ENCODE measurements at places on chromosomes 7 and 10.
A peak's percentile ranks its signal among the peaks of the same experiment; 100 is the strongest.

DNA sequence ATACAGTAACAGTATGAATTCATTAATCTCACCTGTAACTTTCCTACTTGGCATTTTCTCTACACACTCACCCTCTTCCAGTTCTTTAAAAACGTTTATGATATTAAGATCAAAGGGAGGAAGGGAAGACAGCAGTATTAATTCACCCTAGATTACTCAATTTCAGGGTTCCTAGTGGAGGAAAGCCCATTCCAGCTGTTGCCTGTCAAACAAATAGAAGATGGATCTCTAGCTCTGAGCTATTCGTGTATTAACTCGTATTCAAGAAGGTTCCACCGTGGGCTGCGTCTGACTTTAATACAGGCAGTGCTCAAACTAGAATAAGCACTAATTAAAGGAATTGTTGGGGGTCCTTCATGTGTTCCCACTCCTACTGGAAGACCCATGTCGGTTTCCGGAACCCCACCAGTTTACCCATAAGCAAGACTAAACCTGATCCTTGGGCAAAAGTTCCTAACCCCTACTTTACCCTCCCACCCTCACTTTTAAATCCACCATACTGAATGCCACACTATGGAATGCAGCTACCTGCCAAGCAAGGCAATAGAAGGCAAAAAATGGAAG, 2.1 kb downstream of the NANOS1 start:
- DNase-seq: no peak

- no peak for DNase-seq
Measured at GRCh38 chr10:10663622-10664021, 354.1 kb upstream of the CELF2 start.

DNA sequence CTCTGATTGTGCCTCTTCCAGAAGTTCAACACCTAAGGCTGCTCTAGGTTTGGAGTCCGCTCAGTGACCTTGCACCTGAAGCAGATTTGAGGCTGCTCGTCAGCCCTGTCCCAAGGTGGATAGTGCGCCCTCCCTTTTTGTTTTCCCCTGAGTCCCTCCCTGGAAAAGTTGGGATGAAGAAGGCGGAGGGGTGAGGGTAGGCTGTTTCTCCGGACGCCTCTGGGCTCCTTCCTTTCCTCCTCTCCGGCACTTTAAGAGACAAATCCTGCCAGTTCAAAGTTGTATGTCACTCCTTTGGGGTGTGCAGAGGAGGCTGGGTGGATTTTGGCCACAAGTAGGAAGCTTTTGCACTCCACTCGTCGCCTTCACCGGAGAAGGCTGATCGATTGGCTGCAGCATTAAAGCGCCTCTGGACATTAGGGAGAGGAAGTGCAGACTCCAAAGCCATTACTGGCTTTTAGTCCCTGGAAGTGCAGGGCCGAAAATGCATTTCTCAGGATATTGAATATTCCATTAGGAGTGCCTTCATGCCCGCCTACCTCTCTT, 81.9 kb upstream of the PRKG1 start:
- DNase-seq: no peak

- DNase-seq: no peak
Measured at GRCh38 chr7:8221567-8221966, 40.4 kb downstream of the ICA1 start.

- no peak for DNase-seq
Measured at GRCh38 chr7:2934984-2935740, 91.1 kb upstream of the GNA12 start.

GRCh38 chr10:79352035-79352877, 5.0 kb downstream of the PPIF start:
- no peak for DNase-seq

DNA sequence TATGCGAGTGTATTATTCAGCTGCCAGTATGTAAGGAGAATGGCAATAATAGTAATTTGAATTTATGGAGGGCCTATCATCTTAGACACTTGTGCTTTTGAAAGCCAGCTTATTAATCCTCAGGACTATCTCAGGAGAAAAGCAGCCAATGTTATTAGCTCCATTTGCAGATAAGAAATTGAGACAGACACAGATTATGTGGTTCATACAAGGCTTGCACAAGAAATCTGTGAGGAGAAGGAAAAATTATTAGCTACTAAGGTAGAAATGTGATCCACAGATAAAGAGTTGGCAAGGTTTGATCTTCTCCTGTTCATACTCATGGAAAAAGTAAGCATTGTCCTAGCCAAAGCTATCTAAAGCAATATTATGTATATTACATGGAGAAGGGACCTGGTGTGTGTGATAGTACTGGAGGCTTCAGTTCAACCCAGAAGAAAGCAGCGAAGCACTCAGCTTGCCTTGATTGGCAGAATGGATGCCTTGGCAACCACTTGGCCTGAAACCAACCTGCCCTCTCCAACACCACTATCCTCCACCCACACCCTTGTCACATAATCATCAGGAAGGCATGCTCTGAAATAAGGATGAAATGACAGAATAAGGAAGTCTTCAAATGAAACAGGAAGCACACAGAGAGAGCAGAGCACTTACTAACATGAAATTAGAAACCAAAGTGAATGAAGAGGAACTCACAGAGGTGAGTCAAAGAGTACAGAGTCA, 18.0 kb downstream of the MACC1 start:
- DNase-seq: no peak

GRCh38 chr10:75431180-75432111, at the start of gene LRMDA:
LRMDA (plus strand) TSS chr10:75431624.
- no peak for DNase-seq

- no peak for DNase-seq
Measured at GRCh38 chr7:93039786-93040185, 78.0 kb downstream of the SAMD9 start.

DNA sequence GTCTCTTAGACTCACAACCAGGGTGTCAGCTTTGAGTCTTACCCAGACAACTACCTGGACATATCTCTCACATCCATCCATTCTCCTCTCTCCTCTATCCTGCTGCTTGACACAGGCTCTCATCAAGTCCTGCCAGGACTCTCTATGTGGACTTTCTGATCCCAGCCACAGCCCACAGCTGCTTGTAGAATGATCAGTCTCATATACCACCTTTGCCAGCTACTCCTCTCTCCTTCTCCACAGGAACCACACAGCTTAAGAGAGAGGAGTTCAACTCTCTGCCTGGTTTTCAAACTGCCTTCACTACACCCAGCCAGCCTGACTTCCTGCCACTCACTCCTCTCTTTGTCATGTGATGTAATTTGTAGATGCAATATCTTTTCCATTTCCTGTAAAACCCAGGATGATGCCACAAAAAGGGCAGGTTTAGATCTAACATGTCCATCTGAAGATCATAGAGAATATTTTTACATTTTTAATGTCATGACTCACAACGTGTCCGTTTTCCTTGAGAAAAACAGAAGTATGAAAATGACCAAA, 154.0 kb downstream of the RAB11FIP2 start:
- DNase-seq: no peak

GRCh38 chr7:157679607-157680006, 342.8 kb downstream of the DNAJB6 start:
- no peak for DNase-seq

DNA sequence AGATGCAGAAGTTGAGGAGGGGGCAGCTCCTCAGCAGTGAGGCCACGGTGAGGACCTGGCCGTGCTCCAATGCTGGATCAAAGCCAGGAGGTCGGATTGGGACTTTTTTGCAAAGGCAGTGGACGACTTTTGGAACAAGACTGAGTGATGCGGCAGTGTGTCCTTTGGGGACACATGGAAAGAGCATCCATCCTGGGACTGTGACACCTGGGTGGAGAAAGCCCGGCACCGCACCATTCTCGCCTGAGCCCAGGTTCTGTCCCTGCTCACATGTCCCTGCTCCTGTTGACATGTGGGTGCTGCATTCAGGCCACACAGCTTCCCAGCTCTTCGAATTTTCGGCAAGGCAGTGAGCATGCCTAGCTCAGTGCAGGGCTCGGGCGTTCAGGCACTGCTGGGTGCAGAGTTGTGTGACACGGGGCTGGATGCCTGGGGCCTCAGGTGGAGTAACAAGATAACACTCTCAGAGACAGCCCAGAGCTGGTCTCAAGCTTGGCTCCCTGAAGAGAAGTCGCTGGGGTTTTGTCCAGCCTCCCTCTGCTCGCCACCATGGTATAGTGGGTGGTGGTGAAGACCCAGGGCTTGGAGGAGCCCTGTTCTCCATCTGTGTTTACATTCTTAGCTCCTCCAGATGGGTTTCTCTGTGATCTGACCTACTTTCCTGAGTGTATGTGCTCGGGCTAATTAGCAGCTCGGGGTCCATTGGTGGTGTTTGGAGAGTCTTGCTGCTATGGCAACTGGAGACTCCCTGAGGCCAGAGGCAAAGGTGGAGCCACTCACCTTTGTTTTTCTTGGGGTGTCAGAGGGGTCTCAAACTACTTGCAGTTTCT, 111.7 kb upstream of the BTBD16 start:
- no peak for DNase-seq

GRCh38 chr7:124688991-124689390, 76.6 kb downstream of the GPR37 start:
- no peak for DNase-seq

DNA sequence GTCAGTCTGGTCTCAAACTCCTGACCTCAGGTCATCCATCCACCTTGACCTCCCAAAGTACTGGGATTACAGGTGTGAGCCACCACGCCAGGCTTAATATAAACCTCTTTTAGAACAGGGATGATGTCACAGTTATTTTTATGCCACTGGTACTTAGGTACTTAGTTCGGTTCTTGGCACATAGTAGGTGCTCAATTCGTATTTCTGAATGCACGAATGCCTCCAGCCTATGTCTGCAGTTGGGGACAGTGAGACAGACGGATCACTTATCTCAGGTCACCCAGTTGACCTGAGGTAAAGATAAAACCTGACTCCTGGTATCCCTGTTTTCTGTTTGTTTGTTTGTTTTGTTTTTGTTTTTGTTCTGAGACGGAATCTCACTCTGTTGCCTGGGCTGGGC, 6.1 kb upstream of the NAT16 start:
- no peak for DNase-seq

GRCh38 chr10:24694086-24694485, 29.6 kb downstream of the ARHGAP21 start:
- DNase-seq: no peak

GRCh38 chr10:24259365-24260130, 50.6 kb downstream of the KIAA1217 start:
- no peak for DNase-seq

GRCh38 chr10:22252224-22252800, 34.5 kb upstream of the EBLN1 start:
- peak; percentile 67 for DNase-seq

GRCh38 chr7:136308230-136308629, 331.1 kb upstream of the MTPN start:
- DNase-seq: no peak

GRCh38 chr10:86077871-86078638, 288.5 kb downstream of the GRID1 start:
- no peak for DNase-seq

GRCh38 chr10:75508239-75508813, 76.9 kb downstream of the LRMDA start:
- DNase-seq: no peak

Measured in stimulated activated CD4-positive, alpha-beta T cell treated with anti-CD3 and anti-CD28 coated beads, Interleukin-12 subunit alpha, Interleukin-12 subunit beta, amount 100 ng/mL, for 4 hours (primary cell).